Left ventricle myocardium superior (tissue), 1 donor: ENCODE measurements at places on chromosomes 5 and 9.

- no peak for DNase-seq
Measured at GRCh38 chr9:111683392-111683791, 22.0 kb downstream of the GNG10 start.

- DNase-seq: no peak
Measured at GRCh38 chr5:66814146-66814991, 218.2 kb downstream of the MAST4 start.

DNA sequence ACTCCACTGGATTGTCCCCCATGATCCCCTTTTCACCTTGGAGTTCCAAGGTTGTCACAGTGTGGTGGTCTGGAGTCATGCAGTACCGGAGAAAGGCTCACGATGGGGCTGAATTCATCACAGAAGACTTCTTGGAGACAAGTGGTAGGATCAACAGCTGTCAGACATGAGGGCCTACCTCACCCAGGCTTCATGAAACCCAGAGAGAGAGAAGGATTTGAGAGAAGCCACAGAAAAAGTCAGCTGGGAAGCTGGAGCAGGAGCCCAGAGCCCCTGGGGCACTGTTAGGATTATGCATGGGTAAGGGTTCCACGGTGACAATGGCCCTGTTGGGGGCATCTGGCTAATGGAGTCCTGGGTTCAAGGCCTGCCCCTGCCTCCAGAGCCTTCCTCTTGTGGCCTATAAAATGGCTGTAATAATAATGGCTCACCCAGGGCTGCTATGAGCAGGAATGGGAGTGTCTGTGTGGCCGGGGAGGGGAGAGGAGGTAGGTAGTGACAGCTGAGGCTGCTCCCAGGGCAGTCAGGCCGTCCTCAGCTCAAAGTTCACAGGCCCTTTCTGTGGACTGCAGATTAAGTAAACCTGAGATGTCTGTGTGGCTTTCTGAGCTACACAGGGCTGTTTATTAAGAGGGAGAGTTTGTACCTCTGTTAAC is 910 bp downstream of the TRIM14 start:
- DNase-seq: no peak

DNA sequence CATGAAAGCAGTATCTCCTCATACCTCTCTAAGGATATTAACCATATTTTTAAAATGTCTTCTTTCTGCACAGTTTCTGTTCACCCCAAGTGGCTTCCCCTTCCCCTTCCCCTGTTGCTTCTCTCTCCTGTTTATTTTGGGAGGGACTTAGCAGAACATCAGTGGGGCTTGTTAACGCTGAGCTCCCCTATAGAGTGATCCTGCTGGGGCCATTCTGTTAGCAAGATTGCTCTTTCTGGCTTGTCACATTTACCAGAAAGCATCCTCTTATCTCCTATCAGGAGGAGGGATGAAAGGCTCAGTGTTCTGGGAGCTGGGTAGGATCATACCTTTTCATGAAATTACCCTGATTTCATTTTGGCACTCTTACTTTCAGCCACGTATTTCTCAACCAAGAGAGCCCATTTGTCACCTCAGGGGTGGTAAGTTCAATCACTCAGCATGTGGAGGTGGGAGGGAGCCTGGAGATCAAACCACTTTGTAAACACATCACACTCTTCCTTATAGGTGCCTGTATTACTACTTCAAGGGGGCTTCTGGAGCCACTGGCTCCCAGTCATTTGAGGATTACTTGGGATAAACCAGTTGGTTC is 16.7 kb downstream of the NXNL2 start:
- DNase-seq: no peak

DNA sequence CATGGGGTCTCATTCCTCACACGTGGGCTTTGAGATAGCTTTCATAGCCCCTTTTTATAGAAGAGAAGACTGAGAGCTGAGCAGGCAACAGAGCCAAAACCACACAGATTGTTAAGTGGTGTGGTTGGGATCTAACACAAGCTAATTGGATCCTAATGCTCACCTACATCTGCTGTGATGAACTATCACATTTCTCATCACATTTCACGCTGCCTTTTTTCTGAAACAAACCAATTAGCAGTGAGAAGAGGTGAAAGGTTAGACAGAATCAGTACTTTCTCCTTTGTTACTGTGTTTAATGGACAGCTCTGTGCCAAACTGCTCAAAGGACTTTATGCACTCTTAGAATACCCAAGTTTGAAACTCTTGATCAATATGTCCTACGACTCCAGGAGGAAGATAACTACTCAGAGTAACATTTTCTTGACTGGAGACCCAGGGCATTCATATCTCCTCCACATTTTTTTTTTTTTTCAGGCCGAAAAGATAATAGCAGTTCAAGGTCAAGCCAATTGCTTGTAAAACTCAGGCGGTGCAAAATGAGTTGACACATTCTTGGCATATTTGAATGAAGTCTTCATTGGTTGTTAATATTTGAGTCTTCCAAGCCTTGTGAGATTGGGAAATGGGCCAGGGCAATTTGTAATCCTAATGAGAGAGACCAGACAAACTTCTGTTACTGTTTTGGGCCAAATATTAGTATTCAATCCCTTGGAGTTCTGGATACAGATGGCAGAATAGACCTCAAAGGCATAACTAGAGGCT is 138.4 kb downstream of the KCTD16 start:
- no peak for DNase-seq

DNA sequence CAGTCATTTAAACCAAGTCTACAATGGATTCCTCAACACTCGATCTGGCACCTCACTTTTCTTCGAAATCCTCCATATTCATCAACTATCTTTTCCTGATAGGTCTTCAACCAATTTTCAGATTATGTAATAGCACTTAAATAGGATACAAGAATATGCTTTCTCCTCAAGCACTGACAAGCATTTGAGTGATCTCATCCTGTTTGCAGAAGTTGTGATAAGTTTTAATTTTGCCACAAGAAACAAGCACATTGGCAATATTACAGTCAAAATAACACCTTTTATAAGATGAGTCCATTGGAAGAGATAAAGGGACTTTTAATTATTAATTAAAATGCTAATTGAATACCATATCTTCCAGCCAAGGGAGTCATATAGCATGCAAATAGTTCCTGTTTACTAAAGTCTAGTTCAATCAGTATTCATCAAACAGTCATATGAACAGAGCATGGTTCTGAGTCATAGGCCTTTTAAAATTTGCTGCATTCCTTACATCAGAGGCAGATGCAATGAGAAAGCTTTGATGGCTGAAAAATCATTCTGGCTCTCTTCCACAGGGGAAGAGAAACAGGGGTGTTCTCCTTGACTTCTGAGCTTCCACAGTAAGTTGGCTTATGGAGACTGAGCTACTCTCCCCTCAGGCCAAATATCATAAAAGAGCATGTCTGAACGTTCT is 32.7 kb upstream of the ZCCHC9 start:
- DNase-seq: no peak

DNA sequence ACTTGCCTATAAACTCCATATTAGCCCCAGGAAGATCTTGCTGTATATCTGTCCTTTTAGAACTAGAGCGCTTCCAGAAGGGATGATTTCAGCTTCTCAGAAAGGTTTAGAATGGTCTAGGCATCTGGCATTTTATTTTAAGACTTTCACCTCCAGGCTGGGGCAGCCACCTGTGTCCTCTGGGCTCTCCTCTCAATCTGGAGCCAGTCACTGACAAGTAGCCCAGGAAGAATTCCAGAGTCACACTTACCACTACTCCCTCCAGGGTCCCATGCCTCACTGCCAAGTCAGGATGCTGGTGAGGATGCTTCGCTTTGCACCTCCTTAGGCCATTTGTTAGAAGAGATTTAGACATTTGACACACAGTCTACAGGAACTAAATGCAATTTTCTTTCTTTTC is 20.8 kb downstream of the B4GALT1 start:
- DNase-seq: no peak

GRCh38 chr9:24881361-24881760 is 335.7 kb upstream of the IZUMO3 start:
- no peak for DNase-seq

- DNase-seq: peak; percentile 44
Measured at GRCh38 chr9:137458194-137459151, 661 bp downstream of the NSMF start.

DNA sequence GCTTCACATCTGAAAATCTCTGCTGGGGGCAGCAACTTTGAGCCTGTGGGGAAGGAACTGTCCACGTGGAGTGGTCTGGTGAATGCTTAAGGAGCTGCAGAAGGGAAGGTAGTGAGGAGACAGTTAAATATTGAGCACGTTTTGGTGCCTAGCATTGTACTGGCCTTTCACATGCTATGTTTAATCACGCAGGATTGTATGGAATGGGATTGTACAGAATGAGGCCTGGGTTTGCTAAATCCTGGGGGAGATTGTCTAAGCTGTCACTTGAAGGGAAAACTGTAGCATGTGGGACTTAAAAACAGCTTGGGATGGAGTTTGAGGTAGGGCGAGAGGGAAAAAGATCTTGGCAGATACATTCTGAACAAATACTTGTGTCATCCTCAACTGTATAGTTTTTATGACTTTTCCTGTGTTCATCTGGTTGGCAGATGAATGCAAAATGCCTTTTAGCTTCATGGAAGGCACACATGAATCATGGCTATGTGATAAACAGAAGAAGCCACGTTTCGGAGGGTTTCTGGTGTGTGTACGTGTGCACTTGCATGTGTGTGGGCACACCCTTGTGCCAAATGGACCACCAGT is 106.6 kb downstream of the TMC1 start:
- no peak for DNase-seq

DNA sequence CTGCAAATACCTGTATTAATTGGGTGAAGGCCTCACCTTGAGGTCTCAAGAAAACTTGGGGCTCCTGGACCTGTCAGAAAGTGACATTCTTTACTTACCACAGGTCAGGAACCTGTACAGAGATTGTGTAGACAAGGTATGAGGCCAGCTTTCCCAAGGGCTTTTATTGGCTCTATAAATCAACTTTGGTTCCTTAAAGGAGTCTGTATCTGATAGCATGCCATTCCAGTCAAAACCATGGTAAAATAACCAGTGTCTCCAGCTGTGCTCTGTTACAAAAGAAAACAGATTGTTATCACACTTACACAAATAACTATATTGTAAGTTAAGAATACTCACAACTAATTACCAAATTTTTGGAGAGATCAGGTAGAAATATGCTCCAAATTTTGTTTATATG is 64.5 kb downstream of the COL15A1 start:
- DNase-seq: no peak

DNA sequence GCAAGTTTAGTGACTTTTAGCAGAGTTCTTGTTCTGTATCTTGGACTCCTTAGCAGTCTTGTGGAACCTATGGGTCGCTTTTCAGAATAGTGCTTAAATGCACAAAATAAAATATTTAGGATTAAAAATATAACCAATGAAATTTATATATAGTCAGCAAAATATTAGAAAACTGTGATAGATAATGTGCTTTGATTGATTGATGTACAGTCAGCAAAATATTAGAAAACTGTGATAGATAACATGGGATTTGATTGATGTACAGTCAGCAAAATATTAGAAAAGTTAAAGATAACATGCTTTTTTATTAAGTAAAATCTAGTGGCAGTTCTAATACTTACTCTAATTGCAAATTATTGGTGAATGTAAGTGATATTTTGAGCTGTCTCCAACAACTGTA is 16.1 kb downstream of the PALM2AKAP2 start:
- DNase-seq: no peak

GRCh38 chr5:173178369-173178910 is 34.1 kb downstream of the BNIP1 start:
- DNase-seq: no peak

- no peak for DNase-seq
Measured at GRCh38 chr9:134240361-134240760, 76.0 kb upstream of the RNU6ATAC start.

DNA sequence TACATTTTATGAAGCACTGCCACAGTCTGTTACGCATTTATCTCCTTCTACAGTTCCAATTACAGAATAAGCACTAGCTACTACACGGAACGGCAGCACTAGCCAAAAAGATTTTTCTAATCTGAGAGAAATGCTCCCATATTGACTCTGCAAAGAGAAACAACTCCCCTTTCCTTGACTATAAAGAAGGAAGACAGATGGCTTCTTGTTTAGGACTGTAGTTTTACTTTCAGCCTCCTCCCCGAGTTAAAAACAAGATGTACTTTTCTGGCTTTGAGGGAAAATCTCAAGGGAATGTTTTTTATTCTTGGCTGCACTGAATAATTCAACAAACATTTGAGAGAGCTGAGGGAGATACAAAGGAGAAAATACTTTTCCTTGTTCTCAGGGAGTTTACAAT is 1.9 kb upstream of the SLC44A1 start:
- DNase-seq: no peak

DNA sequence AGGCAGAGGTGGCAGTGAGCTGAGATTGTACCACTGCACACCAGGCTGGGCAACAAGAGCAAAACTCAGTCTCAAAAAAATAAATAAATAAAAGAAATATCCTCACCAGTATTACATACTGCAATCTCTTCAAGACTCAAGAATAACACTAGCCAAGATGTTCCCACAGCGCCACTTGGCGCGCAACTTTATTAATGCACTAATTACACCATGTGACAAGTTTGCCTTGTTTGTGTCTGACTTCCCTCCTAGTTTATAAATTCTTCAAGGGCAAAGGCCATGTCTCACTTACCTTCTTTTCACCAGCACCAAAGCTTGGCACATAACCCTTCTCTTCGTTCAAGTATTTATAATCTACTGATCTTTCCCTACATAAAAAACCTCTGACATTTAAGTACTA is 4.8 kb downstream of the SKP1 start:
- no peak for DNase-seq

- DNase-seq: no peak
Measured at GRCh38 chr9:132164604-132165362, 2.9 kb downstream of the NTNG2 start.

DNA sequence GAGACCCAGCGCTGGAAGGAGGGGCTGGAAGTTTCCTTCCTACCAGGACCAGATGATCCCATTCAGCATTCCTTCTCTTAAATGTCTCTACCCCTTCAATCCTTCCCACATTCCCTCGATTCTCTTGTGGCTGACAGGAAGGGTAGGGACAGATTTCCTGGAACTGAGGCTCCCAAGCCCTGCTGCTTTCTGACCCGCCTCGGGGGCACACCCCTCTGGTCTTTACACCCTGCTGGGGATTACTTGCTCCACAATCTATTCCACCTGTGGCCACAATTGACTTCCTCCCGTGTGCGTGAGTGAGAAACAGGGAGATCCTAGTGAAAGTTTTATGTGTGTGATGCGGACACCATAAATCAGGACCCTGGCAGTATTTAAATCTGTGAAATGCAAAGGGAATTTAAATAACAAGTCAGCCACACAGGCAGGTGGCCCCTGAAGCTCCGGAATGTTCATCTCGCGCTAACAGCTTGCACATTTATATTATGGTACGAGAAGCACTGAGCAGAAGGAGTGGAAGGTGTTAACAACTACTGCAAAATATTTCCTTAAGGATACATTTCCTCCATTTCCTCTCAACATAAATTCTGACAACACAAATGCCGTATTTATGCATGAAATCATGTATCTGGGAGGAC is 237.5 kb downstream of the SLIT3 start:
- no peak for DNase-seq

- no peak for DNase-seq
Measured at GRCh38 chr5:72041654-72042053, 65.6 kb upstream of the MAP1B start.
